ENCODE measurements at places on chromosomes 6 and 20.

- DNase-seq: no peak
These were observed 29.6 kb upstream of the VEGFA start for GRCh38 chr6:43740321-43740960.

DNA sequence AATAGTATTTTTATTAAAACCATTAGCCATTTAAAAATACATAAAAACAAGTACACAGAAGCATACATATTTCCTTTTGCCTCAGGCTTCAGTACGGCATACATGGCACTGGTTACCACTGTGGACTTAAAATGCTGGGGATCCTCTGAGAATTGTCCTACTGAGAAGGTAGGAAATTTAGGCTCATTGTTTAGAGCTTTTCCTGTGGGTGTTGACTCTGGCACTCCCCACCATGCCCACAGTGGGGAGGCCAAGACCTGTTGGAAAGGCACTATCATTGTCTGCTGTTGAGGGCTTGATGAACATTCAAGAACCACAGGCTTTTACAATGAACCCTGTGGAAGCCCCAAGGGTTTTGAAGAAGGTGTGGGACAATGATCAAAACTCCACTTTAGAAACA is 473.4 kb downstream of the BTBD3 start:
- no peak for DNase-seq

DNA sequence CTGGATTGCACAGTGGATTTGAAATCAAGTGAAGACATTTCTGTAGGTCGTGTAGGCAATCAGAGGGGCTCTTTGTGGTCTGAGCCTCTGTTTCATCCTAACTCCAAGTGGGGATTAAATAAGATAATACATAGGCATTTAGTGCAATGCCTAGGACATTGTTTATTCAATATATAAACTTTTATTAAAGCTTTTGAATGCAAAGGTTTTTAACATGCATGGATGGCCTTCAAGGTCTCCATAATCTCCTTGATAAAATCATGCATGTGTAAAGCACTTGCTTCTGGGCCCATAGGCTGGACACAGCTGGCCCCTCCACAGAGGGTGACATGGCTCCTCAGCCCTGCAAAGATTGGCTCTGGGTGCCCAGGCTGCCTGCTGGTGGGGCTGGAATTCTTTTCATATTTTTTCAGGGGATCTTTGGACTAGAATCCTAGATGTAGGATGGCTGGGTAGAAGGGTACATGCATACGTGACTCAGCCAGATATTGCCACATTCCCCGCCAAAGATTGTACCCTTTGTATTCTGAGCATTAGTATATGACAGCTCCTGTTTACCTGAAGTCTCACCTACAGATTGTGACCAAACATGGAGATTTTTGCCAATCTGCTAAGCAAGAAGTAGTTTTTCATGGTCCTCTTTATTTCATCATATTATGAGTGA is 19.0 kb upstream of the AVP start:
- no peak for DNase-seq

GRCh38 chr6:159190460-159190859 is 21.3 kb downstream of the FNDC1 start:
- DNase-seq: no peak

DNA sequence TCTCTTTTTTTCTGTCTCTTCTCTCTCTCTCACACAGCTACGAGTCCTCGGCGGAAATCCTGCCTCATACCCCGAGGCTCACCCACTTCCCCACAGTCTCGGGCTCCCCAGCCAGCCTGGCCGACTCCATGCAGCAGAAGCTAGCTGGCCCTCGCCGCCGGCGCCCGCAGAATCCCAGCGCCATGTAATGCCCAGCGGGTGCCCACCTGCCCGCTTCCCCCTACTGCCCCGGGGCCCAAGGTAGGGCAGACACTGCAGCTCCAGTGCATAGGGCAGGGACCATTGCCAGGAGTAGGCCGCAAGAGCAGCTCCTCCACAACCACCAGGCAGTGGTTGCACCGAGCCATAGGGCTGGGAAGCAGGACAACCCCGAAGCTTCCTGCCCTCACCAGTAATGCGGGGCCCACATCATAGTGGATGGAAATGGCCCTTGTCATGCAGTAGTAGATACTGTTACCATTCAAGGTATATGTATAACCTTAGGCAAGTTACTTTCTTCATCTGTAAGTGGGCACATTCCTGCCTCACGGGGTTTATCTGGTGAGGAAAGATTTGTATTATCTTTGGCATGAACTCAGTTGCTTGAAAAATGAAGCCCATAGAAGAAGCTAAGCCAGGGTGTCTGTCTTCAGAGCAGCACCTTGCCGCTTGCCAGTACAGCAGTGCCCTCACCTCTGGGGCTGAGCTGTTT is 36.9 kb upstream of the ID1 start:
- no peak for DNase-seq

DNA sequence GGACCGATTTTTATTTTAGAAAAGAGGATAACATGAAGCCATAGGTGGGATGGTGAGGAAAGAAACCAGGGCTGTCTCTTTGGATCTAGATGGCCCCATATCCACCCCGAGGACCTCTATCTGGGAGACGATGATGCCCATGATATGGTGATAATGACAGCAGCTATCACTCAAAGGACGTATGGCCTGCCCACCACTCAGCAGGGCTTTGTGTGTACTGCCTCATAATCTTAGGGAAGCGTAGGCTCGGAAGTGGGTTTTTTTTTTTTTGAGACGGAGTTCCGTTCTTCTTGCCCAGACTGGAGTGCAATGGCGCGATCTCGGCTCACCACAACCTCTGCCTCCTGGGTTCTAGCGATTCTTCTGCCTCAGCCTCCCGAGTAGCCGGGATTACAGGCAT is 8.2 kb upstream of the TAF8 start:
- no peak for DNase-seq

DNA sequence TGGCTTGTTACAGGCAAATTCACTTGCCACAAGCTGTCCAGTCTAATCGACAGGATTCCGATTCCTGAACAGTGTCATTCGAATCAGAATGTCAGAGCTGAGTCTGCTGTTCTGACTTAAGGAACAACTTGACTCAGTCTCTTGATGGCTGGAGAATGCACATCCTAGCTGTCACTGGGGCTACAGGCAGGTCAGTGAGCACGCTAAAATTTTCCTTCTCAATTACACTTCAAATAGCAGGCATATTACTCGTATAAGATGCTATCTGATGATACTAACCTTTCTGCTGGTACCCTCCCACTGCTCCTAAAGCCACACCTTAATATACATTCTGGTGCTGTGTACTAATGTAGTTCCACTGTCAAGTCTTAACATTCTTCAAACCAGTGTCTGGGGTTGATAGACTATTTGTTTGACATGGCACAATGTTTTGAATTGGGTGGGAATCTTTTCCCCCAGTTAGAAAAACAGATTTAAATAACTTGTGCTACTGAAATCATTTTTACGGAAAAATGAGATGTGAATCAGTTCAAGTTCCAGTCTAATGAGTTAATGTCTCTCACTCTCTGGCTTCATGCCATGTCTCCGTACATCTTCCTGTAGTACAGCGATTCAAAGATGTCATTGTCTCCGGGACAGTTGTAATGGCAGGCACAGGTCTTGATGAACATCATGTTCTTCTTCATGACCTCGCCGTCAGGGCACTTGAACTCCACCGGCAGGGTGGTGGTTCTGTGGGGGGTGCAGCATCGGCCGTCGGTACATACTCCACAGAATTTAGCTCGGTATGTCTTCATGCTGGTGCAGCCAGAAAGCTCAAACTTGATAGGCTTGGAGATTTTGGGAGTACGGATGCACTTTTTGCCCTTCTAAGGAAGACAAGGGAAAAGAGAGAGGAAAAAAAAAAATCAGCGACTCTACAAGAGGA is 2.2 kb downstream of the CCN2 start:
- no peak for DNase-seq

DNA sequence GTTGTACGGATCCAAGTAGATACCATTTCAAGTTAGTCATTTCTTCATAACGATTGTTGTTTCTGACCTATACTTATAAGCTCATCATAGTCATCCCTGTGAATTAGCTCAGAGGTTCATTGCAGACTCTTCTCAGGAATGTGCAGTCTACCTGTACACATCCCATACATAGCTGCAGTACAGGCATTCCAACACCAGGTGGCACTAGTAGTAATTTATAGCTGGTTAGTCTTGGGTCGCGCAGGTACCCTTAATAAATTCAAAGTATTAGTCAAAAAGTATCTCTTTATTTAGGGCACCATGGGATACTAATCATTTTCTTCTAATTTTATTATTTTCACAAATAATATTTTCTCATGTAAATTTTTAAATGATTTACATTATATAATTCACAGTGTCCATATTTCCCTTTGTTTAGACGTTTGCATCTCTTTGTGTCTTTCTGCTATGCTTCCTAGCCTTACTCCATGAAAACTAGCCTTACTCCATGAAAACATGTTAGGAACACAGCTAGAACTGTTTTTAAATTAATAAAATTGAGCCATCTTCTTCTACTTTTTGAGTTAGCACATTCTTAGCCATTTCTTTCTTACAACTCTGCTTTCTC is 128.6 kb upstream of the FAM83B start:
- no peak for DNase-seq

DNA sequence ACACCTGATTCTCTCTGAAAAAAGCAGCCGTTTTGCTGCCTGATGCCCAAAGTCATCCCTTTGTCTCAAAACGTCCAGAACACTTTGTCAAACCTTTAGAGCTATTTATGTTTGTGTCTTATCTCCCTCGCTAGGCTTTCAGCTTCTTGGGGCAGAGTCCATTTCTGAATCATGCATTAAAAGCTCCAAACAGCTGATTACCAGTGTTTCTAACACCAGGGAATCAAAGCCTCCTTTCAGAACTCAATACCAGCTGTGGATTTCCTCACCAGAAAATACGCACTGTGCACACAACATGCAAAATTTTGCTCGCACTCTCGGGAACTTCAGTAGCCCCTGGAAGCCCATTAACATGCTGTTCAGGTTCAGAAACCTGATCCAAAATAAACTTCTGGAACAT is 333.3 kb downstream of the HACE1 start:
- DNase-seq: no peak

GRCh38 chr20:47875297-47876025 is 90.2 kb upstream of the SULF2 start:
- DNase-seq: no peak

GRCh38 chr6:150652848-150653613 is 53.3 kb downstream of the PLEKHG1 start:
- no peak for DNase-seq

DNA sequence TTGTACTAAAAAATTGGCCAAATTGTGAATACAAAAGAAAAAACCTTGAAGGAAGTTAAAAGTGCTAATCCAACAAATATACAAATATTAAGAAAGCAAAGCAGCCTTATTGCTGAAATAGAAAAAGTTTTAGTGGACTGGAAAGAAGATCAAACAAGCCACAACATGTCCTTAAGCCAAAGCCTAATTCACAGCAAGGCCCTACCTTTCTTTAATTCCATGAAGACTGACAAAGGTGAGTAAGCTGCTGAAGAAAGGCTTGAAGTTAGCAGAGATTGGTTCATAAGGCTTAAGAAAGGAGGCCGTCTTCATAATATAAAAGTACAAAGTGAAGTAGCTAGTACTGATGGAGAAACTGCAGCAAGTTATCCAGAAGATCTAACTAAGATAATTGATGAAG is 53.5 kb downstream of the TINAG start:
- DNase-seq: no peak

DNA sequence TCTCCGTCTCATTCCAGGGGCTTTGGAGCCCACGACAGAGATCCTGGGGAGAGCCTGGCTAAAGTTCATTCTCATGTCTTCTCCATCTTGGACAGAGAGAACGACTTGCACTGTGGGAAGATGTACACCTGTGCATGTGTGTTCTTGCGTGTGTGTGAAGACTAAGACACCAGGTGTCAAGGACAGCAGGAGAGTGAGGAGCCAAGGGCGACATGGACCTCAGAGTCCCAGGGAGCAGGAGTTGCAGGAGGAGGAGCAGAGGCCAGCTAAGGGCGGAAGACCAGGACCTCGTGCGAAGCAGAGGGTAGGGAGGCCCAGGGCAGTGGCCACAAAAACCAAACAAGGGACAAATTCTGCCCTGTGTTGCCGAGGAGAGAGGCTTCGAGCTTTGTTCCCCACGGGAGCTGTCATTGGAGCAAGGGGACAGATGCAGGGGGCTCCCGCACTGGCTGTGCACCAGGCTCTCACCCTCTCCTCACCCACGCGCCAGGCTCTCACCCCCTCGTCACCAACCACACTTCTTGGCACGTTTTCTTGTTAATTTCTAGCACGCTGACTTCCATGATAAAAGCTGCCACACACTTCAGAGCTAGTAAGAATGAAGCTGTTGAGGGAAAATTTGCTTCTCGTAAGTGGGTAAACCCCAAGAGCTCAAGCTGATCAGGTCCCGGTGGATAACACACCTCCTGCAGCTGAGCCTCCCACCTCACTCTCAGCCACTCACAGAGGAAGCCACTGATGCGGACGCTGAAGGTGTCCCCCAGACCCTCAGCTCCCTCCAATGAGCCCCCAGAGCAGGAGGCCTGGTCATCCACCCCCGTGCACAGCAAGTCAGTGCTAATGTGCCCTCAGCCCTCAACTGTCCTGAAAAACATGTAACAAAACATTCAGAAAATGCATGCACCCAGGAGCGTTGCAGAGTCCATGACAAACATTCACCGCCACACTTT is 62.6 kb downstream of the DLL1 start:
- no peak for DNase-seq

- DNase-seq: no peak
These were observed 127.3 kb downstream of the FLRT3 start for GRCh38 chr20:14210146-14210545.

GRCh38 chr6:40187535-40188144 is 253.4 kb upstream of the MOCS1 start:
- no peak for DNase-seq

DNA sequence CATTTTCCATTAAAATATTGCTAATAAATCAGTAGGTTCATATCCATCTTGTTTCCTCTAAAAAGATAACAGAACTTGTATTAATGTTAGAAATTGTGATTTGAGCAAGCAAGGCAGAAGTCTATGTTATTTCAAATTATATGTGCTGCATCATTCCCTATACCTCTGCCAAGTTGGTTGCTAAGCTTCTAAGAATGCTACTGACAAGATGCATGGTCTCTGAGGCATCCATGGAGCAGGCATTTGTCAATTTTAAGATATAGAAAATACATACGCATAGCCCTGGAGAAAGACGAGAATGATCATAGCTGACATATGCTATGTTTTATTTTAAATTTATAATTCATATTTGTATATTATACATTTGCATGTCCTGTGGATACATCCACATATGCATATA is 168.3 kb upstream of the THEMIS start:
- DNase-seq: no peak

GRCh38 chr20:19926591-19926990 is 90.6 kb upstream of the NAA20 start:
- DNase-seq: no peak

Measured in activated CD4-positive, CD25-positive, alpha-beta regulatory T cell (primary cell).